ENCODE measurements at places on chromosomes 16 and 17.

DNA sequence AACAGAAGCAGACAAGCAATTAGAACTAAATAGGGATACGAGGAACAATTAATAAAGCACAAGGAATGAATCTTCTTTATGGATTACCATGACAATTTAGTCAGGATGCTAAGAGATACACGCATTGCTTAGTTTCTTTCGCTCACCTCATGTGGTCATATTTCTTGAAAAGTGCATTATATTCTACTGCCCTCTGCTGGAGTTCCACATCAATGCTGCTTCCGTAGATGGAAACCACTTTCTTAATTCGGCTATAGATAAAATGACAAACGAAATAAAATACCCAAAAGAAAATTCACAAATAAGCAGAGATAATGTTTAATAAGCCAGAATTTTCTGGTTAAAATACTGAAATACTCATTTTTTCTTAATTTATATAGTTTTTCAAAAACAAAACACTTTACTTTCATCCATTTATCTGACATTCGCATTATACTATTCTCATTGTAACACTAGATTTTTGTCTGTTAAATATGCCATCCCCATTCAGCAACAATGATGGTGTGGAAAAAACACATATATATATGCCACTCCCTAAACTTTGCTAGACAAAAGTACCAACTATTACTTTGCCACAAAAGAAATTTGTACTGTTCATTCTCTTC is 22.0 kb upstream of the PHLPP2 start:
- DNase-seq = no peak

DNA sequence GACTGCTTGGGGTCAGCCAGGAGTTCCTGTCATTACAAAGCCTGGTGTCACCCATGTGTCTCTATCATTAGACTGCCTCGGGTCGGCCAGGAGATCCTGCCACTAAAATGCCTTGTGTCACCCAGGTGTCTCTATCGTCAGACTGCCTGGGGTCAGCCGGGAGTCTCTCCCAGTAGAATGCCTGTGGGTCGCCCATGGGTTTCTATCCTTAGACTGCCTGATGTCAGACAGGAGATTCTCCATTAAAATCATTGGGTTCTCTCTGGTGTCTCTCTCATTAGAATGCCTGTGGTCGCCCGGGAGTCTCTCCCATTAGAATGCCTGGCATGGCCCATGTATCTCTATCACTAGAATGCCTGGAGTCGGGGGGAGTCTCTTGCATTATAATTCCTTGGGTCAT is 2231.0 kb downstream of the TP53TG3F start:
- no peak for DNase-seq

- no peak for DNase-seq
These were observed 27.5 kb downstream of the OMG start for GRCh38 chr17:31269578-31269983.

DNA sequence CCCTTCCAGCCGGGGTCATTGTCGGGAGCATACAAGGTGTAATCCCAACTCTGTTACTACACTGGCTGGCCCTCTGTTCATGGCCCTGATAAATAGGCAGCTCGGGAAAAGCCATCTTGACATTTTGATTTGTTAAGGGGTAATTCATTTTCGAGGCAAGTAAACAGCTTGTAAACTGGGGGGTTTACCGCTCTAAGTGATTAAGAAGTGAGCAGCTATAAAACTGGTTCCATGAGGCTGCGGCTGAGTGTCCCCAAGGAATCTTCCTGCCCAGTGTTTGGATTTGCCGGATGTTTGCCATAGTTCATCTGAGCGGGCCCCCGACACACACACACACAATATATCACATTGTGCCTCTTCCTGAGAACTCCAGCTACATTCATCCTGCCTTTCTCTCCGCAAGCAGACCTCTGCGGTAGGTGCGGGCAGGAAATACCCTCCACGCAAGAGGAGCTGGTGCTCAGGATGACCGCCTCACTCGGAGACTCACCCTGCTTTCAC is 92.2 kb downstream of the SOCS1 start:
- DNase-seq = no peak

DNA sequence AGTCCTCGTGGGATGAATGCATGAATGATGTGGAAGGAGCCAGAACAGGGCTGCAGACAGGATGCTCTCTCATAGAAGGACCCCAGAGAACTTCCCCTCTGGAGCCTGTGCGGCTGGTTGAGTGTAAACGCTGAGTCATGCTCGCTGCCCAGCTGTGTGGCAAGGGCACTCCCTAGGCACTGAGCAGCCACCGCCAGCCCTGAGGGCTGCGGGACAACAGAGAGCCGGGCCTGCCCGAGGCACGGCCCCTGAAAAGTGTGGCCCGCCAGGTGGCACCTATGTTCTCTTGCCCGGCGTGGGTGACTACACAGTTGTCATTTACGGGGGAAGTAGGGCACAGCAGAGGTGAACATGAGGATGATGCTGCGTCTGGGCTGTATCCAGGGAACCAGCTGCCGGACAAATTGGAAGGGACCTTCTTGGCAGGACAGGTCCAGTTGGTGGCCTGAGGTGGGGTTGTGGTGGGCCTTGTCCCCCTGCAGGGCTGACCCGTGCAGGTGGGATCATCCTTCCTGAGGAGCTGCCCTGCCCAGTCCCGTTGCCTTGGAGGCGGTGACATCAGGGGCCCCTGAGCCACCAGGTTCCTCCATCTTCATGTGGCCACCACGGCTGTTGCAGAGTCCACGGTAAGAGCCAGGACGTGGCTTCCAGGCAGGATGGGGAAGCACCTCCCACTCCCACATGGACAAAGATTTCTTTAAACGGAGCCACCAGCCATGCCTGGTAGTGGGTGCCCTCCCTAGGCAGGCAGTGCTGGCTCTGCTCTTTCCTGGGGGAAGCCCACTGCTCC is 94.8 kb upstream of the CBX4 start:
- DNase-seq = no peak

DNA sequence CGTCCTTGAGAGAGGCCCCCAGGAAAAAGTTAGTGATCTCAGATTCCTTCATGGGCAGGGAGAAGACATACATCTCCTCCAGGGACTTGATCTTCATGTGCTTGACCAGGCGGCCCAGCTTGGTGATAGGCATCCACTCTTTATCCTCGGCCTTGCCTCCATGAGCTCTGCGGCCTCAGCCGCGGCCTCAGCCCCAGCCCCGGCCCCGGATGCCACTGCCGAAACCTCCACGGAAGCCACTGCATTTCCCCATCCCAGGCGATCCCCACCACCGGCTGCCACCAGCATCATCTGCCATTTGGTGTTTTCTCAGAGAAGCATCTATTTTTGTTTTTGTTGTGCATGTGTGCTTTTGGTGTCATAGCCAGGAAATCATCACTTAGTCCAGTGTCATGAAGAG is 16.7 kb upstream of the DHRS11 start:
- DNase-seq = no peak
